ENCODE measurements at places on chromosomes 11 and 22. TPM values are rescaled to one million over a fixed set of nuclear protein-coding genes. Genes with fewer than 3 reads are reported as not detected.

GRCh38 chr22:28923826-28924732 is 40.7 kb downstream of the ZNRF3 start:
- DNase-seq = peak; percentile 37
- H3K27me3 ChIP-seq = no peaks in the 10 kb centered on the region
- H3K4me3 ChIP-seq = peak overlapping the region; percentile 50
- H3K27ac ChIP-seq = peak overlapping the region; percentile 94
- H3K4me1 ChIP-seq = peaks cover 72% of the 10 kb centered on the region

- peak overlapping the region; percentile 69 for H3K4me3 ChIP-seq
- H3K4me1 ChIP-seq = peaks cover 68% of the 10 kb centered on the region
- DNase-seq = no peak
- no peaks in the 10 kb centered on the region for H3K27me3 ChIP-seq
- H3K36me3 ChIP-seq = peaks cover 12% of the 10 kb centered on the region
Measured at GRCh38 chr11:102118937-102119336, 8.7 kb downstream of the YAP1 start.

- no peak overlapping the region for H3K4me3 ChIP-seq
- H3K27ac ChIP-seq = no peak overlapping the region
- peaks cover 51% of the 10 kb centered on the region for H3K4me1 ChIP-seq
- no peaks in the 10 kb centered on the region for H3K27me3 ChIP-seq
Measured at GRCh38 chr11:69450064-69450856, 31.2 kb upstream of the LINC01488 start.

Gene MED15
- total RNA-seq = 84.5 TPM

Gene ESAM
- 1.1 TPM for total RNA-seq

Gene TMEM86A
- 1.7 TPM for total RNA-seq

Gene OR52I2
- total RNA-seq = not detected

Data from neural crest cell (in vitro differentiated cells).